NCI-H1436 treated with DMSO at 0.1 percent for 48 hours (cell line): ENCODE measurements at places on chromosomes 11 and 22.

DNA sequence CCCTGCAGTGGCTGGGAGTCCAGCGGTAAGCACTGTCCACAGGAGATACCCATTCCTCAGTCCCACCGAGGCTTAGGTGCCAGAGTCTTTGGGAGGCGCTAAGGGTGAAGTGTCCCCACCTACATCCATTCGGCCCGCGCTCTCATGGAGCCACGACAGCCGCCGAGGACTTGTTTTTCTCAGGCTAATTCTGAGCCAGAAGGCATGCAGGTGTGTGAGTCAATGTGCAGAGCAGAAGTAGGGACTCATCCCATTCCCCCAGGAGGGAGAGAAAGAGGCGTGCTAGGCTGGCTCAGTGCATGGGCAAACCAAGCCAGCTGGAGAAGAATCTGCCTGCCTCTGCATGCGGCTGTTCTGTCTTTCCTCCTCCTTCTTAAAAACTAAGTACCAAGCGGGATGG is 46.6 kb downstream of the KCNC1 start:
- DNase-seq: no peak

- DNase-seq: no peak
Measured at GRCh38 chr22:32562916-32563315, 88.3 kb downstream of the FBXO7 start.

- no peak for DNase-seq
Measured at GRCh38 chr11:108788565-108789199, 123.8 kb downstream of the DDX10 start.

DNA sequence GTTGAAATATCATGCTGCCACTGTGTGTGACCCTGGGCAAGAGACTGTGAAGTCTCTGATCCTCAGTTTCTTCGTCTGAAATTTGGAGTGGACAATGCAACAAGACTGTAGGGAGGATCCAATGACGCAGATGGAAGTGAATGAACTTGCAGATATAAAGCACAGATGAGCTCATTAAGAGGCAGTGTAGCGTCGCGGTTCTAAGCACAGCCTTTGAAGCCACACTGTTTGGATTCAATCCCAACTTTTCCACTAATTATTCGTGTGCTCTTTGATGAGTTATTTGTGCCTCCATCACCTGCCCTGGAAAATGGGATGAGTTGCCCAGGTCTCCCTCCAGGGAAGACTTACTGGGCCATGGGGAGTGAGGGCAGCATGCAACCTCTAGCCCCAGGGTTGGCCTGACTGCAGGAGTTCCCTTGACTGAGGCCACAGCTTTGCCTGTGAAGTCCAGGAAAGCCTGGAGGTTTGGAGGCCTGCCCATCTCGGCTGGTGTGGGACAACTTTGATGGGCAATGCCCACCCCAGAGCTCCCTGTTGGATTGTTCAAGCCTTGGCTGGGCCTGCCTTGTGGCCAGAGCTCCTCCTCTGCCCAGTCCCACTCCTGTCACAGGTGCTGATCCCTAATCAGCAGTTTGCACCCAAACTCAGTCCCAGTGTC is 266.0 kb upstream of the B3GAT1 start:
- no peak for DNase-seq

- DNase-seq: no peak
Measured at GRCh38 chr22:47987885-47988515, 1225.5 kb downstream of the TBC1D22A start.

DNA sequence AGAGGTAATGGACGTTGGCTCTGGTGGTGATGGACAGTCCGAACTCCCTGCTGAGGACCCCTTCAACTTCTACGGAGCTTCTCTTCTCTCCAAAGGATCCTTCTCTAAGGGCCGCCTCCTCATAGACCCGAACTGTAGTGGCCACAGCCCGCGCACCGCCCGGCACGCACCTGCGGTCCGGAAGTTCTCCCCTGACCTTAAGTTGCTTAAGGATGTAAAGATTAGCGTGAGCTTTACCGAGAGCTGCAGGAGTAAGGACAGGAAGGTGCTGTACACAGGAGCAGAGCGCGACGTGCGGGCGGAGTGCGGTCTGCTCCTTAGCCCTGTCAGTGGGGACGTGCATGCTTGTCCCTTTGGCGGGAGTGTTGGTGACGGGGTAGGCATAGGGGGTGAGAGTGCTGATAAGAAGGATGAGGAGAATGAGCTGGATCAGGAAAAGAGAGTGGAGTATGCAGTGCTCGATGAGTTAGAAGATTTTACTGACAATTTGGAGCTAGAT is 6.1 kb downstream of the DGCR8 start:
- no peak for DNase-seq

- DNase-seq: no peak
Measured at GRCh38 chr11:115241899-115242298, 262.3 kb downstream of the CADM1 start.

DNA sequence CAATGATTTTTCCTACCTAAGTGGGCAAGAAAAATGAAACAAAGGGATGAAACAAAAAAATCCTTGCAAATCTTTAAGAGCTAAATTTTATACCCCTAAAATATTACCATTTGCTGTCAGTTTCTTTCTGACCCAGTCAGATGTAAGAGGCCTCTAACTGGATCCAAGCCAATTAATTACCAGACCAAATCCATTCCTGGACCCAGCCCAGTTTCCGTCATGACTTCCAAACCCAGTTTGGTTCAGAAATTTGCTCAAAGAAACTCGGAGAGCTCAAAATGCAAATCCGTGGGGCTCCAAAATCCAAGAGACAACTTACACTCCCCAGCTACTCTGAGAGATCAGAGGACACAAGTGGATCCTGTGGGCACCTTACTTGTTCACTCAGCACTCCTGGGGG is 46.8 kb downstream of the TRIM44 start:
- no peak for DNase-seq

GRCh38 chr22:30867746-30868662 is 100.6 kb downstream of the MORC2 start:
- no peak for DNase-seq

DNA sequence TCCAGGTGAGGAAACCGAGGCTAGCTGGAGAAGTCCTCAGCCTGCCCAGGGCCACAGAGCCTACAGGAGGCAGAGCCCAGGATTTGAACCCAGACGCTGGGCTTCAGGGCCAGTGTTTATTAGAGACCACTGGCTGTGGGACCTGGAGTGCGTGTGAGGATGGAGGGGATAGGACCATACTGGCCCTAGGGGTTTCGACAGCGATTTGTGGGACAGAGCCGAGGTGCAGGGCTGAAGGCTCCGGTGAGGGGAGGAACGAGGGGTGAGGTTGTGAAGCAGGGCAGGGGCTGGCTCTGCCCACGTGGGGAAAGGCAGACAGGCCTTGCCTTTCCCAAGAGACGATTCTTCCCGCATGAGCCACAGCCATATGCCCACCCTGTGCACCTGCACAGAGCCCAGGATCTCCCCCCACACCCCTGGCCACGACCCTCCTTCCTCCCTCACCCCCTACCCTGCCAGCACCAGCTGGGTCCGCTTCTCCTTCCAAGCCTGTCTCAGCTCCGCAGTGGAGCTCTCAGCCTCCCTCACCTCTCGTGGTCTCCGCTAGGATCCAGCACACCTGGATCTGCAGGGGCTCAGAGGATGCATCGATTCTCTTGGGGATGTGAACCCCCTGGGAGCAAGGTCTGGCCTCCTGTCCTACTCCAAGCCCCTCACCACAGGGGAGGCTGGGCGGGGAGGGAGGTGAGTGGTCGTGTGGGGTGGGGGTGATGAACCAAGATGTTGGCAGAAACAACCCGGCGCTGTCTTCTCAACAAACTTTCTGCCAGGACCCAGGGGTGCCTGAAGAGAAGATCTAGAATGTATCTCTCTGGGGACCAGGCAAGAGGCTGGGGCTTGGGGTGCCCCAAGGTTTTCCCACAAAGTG is 58.4 kb downstream of the RTL6 start:
- DNase-seq: no peak

DNA sequence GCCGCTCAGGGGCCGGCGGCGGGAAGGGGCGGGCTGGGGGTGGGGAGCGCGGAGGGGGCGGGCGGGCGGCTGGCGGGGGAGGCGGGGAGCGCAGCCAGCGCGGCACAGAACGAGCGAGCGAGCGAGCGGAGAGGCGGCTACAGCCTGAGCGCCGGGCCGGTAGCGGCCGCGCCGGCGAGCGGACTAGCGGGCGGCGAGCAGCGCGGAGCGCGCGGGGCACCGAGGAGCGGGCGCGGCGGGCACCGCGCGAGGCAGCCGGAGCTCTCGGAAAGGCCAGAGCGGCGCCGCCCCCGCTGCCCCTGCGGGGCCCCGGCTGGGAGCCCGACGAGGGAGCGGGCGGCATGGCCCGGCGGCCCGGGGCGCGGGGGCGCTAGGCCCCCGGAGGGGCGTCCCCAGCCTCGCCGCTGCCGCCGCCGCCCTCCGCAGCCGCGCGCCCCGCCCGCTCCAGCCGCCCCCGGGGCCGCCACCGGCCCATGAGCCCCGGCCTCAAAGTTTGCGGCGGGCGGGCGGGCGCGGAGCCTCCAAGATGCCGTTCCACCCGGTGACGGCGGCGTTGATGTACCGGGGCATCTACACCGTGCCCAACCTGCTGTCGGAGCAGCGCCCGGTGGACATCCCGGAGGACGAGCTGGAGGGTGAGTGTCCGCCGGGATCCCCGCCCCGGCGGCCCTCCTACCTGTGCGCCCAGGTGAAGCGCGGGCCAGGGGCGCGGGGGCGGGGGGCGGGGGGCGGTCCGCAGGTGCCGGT is at the start of gene CABP7:
Gene CABP7, plus strand, starts transcription at position 105 of the 747 bp plus-strand sequence. Its CDS starts 422 bp downstream, at position 527.
- DNase-seq: no peak

DNA sequence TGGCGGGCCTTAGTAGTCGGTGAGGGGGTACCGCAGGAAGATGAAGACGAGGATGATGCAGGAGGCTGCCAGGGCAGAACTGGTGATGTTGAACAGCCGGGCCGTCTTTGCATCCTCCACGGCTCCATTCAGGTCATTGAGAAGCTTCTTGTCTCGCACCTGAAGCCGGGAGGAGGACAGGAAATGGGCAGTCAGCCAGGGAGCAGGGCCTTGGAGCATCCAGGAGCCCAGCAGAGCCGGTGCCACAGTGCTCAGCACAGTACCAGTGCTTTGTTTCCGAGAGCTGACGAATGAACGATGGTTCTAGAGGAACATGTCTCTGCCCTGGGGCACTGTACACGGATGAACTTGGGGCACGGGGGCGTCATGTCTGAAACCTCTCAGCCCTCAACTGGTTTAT is 15.1 kb downstream of the IFITM10 start:
- DNase-seq: no peak
